Fibroblast of lung (primary cell): ENCODE measurements at places on chromosomes 1 and 21. TPM values are rescaled to one million over a fixed set of nuclear protein-coding genes. Genes with fewer than 3 reads are reported as not detected.

AKT3 gene
- total RNA-seq: 33.1 and 37.8 TPM in 2 replicates

WDR64 gene
- total RNA-seq: not detected in 2 replicates

AADACL3 gene
- total RNA-seq: not detected in 2 replicates

AMPD1 gene
- not detected in 2 replicates for total RNA-seq

IL10RB gene
- 58.0 and 64.1 TPM in 2 replicates for total RNA-seq

HSPB7 gene
- total RNA-seq: 1.0 and 4.5 TPM in 2 replicates

CFHR3 gene
- total RNA-seq: 0.17 and 0.26 TPM in 2 replicates

SLFNL1 gene
- total RNA-seq: 0.51 and 0.66 TPM in 2 replicates

TMEM269 gene
- 0.17 TPM in 1 of 2 replicates, not detected in the other for total RNA-seq

CEPT1 gene
- total RNA-seq: 74.5 and 90.4 TPM in 2 replicates

ESRRG gene
- total RNA-seq: 0.51 and 0.83 TPM in 2 replicates

HSPA13 gene
- total RNA-seq: 51.1 and 63.6 TPM in 2 replicates

AKR7A3 gene
- total RNA-seq: 0.33 and 0.51 TPM in 2 replicates

ZMYM1 gene
- total RNA-seq: 18.5 and 19.0 TPM in 2 replicates

CFAP74 gene
- 0.26 TPM in 1 of 2 replicates, not detected in the other for total RNA-seq

PCP4L1 gene
- total RNA-seq: not detected in 2 replicates

VWA5B1 gene
- total RNA-seq: not detected in 2 replicates

MFAP2 gene
- 10.0 and 16.2 TPM in 2 replicates for total RNA-seq

RALGPS2 gene
- 59.6 and 69.7 TPM in 2 replicates for total RNA-seq

TDRD5 gene
- not detected in 2 replicates for total RNA-seq

PSEN2 gene
- total RNA-seq: 22.9 and 41.8 TPM in 2 replicates

PODN gene
- total RNA-seq: 49.7 and 67.5 TPM in 2 replicates

PAPPA2 gene
- total RNA-seq: 4.1 and 5.4 TPM in 2 replicates

PTGER3 gene
- total RNA-seq: 0.51 and 1.5 TPM in 2 replicates

PLA2G2A gene
- total RNA-seq: 0.77 TPM in 1 of 2 replicates, not detected in the other

PACC1 gene
- 9.0 and 16.0 TPM in 2 replicates for total RNA-seq

CCDC17 gene
- 0.51 and 0.99 TPM in 2 replicates for total RNA-seq

RPE65 gene
- total RNA-seq: not detected in 2 replicates

TSPAN1 gene
- 0.17 and 0.26 TPM in 2 replicates for total RNA-seq

ZBED6 gene
- 12.3 and 12.7 TPM in 2 replicates for total RNA-seq

TCHH gene
- total RNA-seq: under 0.01 TPM in 1 of 2 replicates, not detected in the other

GBP5 gene
- total RNA-seq: under 0.01 and 0.17 TPM in 2 replicates

CFAP141 gene
- total RNA-seq: not detected in 2 replicates

ACTA1 gene
- not detected in 2 replicates for total RNA-seq

SPATA21 gene
- not detected in 2 replicates for total RNA-seq

GOLT1A gene
- 0.50 TPM in 1 of 2 replicates, not detected in the other for total RNA-seq

OR2T35 gene
- total RNA-seq: not detected in 2 replicates

SRRM1 gene
- 28.5 and 30.7 TPM in 2 replicates for total RNA-seq

FCRL6 gene
- total RNA-seq: not detected in 2 replicates

CFHR4 gene
- total RNA-seq: not detected in 2 replicates

NIPAL3 gene
- total RNA-seq: 25.9 and 85.2 TPM in 2 replicates

CCDC185 gene
- not detected in 2 replicates for total RNA-seq

VTCN1 gene
- total RNA-seq: under 0.01 TPM in 1 of 2 replicates, not detected in the other

PGBD2 gene
- total RNA-seq: 7.1 and 8.2 TPM in 2 replicates

FCRLA gene
- under 0.01 and 0.17 TPM in 2 replicates for total RNA-seq

CELA2B gene
- total RNA-seq: not detected in 2 replicates

SLC45A1 gene
- 2.3 and 2.6 TPM in 2 replicates for total RNA-seq

TAL1 gene
- under 0.01 TPM in 1 of 2 replicates, not detected in the other for total RNA-seq

MIXL1 gene
- total RNA-seq: not detected in 2 replicates

WNT3A gene
- total RNA-seq: not detected in 2 replicates

WLS gene
- total RNA-seq: 85.5 and 156 TPM in 2 replicates
